ENCODE measurements at places on chromosomes 1 and 21.

- no peak for DNase-seq
These were observed 32.7 kb upstream of the PTP4A2 start for GRCh38 chr1:31970873-31971272.

DNA sequence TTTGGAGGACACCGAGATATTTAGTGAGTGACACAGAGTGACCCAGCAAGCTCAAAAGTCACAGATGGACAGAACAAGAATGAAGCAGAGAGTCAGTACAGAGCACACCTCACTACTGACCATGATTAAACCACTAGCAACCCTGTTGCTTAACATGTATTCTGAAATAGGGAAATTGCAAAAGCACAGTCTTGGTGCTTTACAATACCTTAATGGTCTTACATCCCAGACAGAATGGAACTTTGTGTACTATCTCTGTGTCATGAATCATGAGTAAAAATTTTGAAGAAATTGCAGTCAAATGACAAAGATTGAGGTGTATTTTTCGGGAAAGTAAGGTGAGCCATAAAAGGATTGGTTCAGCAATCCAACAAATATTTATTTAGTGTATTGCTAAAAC, 2.7 kb upstream of the SAMSN1 start:
- no peak for DNase-seq

GRCh38 chr1:67339623-67340343, 32.1 kb downstream of the IL12RB2 start:
- DNase-seq: no peak

DNA sequence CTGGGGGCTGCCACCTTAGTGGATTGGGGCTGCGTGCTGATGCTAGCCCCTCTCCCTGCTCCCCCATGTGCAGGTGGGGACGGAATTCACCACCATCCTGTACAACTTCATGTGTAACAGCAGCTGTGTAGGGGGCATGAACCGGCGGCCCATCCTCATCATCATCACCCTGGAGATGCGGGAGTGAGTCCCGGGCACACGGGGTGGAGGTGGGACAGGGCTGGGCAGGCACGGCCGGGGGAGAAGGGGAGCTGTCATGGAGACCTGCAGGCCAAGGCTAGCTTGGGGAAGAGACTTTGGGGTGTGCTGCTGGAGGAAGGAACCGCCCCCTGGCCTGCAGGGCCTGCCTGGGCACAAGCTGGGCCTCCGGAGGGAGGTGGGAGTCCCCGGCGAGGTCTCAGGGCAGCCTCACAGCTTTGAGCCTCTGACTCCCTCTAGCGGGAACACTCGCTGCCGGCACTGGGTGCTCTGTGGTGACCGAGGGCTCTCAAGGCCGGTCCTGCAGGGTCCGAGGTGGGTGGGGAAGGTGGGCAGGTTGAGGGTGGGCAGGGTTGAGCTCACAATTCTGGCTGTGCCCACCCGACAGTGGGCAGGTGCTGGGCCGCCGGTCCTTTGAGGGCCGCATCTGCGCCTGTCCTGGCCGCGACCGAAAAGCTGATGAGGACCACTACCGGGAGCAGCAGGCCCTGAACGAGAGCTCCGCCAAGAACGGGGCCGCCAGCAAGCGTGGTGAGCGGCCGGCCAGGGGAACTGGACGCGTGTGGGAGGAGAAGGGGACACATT, 25.0 kb upstream of the CCDC27 start:
- no peak for DNase-seq

DNA sequence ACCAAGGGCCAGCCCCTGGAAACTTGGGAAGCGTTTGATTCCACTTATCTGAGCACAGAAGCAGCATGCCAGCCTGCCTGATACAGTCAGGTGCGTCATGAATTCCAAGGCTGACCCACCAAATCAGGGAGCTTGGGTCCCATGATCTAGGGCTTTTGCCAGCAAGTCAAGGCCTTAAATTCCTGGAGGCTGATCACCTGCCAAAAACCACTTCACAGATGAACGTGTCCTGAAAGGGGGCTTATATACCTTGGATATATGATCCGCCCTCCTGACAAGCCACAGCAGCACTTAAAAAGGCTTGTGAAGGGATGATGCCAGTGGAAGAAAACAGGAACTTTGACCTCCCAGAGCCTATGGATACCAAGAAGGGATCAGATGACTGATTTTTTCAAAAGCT, 24.0 kb upstream of the CLIC6 start:
- DNase-seq: no peak

DNA sequence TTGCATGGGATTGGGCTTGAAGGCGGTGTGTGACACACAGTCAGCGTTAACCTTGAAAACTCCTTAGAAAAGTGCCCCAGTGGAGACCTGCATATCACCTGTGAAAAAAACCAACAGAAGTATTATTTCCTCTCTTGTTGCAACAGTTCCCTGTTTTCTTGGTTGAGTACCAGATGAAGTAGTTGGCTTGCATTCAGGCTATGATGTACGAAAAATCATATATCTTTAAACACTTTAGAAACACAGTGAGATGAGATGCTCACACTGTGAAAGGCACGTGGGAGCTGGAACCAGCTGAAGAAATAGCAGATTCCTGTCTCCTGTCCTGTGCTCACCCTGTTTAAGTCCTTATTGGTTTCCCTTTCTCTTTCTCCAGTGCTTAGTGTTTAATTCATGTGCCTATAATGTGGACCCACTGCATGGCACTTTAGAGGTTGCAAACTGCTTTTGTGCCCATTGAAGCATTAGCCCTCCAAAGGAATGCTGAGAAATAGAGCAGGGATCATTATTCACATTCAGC, 2.8 kb downstream of the CAMK1G start:
- no peak for DNase-seq

- DNase-seq: no peak
These were observed 11.4 kb downstream of the TMEM81 start for GRCh38 chr1:205072881-205073280.

GRCh38 chr1:31376375-31377134, 3.7 kb upstream of the FABP3 start:
- DNase-seq: no peak

DNA sequence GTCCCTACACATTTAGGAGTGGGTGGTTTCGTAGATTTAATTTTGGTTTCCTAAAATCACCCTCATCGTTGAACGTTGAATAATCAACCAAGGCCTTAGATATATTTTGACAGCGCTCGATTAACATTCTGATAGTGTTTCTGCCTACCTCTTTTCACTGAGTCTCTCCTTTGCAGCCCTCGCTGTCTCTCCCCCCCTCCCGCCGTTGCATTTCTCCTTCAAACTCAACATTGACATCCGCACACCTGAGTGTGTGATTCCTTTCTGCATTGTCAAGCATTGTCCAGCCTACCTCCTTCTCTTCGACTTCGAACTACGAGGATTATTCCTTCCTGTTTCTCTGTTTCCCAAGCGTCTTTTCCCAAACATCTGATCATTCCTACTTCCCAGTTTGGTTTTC, 1.8 kb upstream of the ADAMTS1 start:
- DNase-seq: no peak

- DNase-seq: no peak
These were observed 89.6 kb upstream of the HNRNPU start for GRCh38 chr1:244953901-244954300.

DNA sequence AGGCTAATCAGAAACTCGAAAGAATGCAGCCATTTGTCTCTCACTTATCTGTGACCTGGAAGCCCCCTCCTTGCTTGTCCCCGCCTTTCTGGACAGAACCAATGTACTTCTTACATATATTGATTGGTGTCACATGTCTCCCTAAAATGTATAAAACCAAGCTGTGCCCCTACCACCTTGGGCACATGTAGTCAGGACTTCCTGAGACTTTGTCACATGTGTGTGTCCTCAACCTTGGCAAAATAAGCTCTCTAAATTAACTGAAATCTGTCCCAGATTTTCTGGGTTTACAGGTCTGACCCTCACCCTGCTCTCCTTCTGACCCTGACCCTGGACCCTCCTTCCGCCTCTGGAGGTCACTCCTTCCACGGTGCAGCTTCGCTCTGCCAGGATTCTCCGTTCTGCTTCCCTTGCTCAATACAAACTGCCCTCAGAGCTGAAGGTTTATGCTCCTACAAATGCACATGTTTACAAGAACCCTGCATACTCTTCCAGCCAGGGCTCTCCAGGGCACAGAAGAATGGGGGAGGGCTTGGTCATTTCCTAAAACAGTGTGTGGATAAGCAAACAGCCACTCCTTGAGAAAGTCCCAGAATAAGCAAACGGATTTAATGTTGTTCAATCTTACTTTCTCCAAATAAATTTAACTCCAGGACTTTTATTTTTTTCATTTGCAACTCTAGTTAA, 160.5 kb downstream of the ACTL8 start:
- no peak for DNase-seq

DNA sequence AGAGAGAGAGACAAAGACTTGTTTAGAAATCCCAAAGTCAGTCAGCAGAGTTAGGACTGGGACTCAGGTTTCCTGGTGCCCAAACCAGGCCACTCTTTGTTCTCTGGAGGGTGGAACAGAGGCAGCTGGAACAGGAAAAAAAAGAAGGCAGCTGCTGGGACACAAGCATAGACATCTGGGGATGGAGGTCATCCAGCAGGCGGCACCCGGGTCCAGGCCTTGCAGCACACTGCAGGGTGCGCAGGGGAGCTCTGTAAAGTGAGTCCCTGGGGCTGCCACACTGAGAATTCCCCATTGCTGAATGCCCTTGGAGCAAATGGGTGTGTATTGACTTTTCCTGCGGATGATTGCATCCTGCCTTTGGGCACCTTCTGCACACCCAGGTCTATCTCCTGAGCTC, 222.9 kb upstream of the CSF3R start:
- DNase-seq: no peak

GRCh38 chr1:64107118-64107519, 96.3 kb upstream of the UBE2U start:
- no peak for DNase-seq

Measured in left lobe of liver (tissue), 2 donors.